ENCODE measurements at places on chromosomes 13 and 19.

- no peak for DNase-seq
Observed at GRCh38 chr13:101640788-101641400, 188.4 kb downstream of the ITGBL1 start.

DNA sequence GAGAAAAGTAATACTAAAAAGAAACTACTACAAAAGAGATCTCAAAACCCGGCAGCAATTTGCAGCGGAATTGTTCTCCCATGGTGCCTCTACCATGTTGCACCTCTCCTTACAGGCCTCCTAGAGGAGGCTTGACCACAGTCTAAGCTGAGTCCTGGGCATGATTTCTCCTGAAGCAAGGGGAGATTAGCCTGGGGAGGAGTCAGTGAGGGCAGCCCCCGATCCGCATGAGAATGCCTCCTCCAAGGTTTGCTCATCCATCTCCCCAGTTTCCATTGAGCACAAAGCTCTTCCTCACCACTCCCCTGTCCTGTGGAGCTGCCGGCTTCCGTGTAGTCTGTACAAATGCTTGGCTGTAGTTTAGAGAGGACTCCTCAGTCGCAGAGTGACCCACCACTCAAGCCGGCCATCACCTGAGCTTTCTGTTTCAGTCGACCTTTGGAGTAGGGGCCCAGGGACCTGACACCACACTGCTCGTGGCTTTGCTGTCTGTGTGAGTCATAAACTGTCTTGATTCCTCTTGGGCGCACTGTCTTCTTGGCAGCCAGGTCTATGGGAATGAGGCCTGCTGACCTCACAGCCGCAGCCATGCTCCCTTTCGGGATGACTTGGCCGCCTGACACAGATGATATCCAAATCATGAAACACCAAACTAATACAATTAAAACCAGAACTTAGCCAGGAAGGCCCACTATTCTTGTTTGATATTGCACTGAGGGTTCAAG, 72.3 kb downstream of the C1QTNF9 start:
- DNase-seq, result no peak

DNA sequence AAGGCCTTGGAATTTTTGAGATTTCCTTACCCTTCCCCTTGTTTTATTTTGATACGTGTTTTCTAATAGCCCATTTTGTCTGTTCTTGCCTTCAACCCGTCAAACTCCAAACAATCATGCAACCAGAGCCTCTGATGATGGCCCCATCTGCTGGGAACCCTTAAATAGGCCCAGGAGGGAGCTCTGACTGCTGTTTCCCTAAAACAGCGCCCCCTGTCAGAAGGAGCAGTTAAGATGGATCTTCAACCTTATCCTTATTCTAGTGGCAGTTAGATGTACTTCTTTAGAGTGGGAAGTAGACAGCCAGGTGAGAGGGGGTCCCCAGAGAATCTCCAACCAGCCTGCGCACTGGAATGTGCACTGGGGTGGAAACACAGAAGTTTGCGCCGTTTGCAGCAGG, 1031.0 kb upstream of the PCDH9 start:
- DNase-seq, result no peak

GRCh38 chr19:40149501-40149900, 41.7 kb upstream of the MAP3K10 start:
- DNase-seq, result no peak

- no peak for DNase-seq
Observed at GRCh38 chr13:79246578-79246949, 159.5 kb downstream of the RBM26 start.

DNA sequence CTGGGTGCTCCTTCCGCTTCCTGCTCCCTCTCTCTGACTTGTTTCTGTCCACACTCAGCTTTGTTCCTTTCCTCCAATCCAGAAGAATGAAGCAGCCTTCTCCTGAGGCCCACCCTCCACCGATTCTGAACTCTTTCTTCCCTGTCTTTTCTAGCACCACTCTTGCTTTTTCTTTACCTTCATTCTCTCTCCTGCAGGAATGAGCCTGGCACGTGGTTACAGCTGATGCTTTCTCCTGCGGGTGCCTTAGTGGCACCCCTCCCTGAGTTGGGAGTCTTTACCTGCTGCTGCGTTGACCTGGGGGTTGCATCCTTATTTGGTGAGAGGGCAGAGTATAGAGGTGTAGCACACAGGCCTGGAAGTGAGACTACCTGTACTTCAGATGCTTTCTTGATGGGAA, 6.2 kb downstream of the UBAC2 start:
- DNase-seq, result no peak

- no peak for DNase-seq
Observed at GRCh38 chr19:47271949-47272348, 2.7 kb upstream of the INAFM1 start.

DNA sequence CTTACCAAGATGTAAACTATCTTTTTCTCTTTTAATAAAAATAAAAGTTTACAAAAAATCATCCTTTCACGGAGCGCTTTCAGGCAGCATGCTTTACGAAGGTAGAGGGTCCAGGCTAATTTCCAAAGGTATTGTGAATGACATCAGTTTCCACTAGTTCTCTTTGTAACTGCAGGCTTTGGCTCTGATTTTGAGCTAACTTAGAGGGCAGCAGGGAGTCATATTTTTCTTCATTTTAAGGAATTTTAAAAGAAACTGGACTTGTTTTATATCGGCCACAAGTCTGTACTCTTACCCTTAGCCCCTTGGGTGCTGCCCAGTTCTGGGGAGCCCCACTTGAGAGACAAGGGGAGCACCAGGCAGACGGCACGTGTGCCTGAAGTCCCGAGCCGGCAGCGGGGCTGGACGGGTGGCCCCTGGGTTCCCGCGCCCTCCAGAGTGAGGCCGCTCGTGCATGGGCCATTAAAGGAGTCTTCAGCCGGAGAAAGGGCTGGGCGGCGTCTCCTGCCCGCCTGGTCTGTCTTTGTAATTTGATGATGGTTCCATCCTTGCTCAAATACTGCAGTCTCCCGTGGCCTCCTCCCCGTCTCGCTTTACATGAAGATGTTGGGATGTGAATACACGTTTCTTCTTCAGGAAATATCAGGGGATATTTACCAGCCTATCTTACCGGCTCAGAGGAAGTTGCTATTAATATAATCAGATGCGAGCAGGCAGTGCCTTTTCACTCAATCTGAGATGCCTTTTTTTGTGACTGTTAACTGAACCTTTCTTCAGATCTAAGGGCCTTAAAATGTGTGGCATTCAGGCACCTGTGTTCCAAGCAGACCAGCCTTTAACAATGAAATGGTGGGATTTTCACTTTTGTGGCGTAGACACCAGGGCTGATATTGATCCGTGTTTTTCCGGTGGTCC, 67.4 kb downstream of the GGACT start:
- DNase-seq, result no peak

- DNase-seq, result no peak
Observed at GRCh38 chr13:101452519-101453485, at the start of gene ITGBL1. ITGBL1 (plus strand) TSS chr13:101452675; CDS start chr13:101452834, 159 bp downstream.

- no peak for DNase-seq
Observed at GRCh38 chr13:29310806-29311205, 284.7 kb downstream of the SLC7A1 start.

GRCh38 chr19:768424-768823, 17.5 kb downstream of the MISP start:
- DNase-seq, result no peak

GRCh38 chr13:64471916-64472315, 2758.2 kb downstream of the PCDH9 start:
- DNase-seq, result no peak

GRCh38 chr19:35436477-35437405, 11.3 kb upstream of the FFAR2 start:
- peak; percentile 4 for DNase-seq

- DNase-seq, result no peak
Observed at GRCh38 chr13:108963846-108964600, 334.6 kb downstream of the MYO16 start.

DNA sequence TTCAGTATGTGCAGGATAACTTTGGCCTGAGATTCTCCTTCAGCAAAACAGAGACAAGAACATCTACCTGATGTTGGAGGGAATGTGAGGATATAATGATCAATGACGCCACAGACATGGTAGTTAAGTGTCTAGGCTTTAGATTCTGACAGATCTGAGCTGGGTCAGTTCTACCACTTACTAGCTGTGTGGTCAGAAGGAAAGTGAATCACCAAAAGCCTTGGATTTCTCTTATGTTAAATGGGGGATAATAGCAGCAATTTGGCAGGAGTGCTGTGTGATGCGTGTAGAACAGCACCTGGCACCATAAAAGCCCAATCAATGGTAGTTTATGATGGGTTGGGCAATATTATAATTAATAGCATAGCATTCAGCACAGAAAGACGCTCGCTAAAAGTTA, 41.7 kb downstream of the RXFP2 start:
- DNase-seq, result no peak

GRCh38 chr13:93425411-93425810, 198.8 kb downstream of the GPC6 start:
- DNase-seq, result no peak

GRCh38 chr19:4638317-4638716, 999 bp upstream of the TNFAIP8L1 start:
- no peak for DNase-seq

GRCh38 chr13:32471187-32471922, 43.4 kb upstream of the N4BP2L1 start:
- DNase-seq, result no peak

DNA sequence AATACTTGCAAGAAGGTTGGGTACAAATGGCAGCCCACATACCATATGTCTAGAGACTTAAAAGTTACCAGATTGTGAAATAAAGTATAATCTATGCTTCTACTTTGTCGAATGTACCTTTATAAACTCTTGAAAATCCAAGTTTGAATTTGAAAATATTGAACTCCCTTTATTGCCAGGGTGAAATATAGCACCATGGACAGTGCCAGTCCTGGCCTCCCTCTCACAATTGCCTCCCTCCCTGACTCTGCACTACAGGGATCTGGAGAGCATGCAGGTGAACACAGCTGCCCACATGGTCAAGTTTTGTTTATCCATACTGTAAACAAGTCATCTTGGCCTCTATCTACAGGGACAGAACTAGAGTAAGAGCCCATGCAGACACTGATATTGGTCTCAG, 394.1 kb upstream of the SLITRK6 start:
- DNase-seq, result no peak

- DNase-seq, result no peak
Observed at GRCh38 chr13:26208287-26208686, 13.8 kb downstream of the RNF6 start.

DNA sequence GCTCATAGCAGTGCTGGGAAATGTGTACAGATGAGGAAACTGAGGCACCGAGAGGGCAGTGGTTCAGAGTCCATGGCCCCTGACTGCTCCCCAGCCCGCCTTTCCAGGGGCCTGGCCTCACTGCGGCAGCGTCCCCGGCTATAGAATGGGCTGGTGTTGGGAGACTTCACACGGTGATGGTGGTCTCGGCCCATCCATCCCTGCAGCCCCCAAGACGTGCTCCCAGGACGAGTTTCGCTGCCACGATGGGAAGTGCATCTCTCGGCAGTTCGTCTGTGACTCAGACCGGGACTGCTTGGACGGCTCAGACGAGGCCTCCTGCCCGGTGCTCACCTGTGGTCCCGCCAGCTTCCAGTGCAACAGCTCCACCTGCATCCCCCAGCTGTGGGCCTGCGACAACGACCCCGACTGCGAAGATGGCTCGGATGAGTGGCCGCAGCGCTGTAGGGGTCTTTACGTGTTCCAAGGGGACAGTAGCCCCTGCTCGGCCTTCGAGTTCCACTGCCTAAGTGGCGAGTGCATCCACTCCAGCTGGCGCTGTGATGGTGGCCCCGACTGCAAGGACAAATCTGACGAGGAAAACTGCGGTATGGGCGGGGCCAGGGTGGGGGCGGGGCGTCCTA, 15.9 kb downstream of the LDLR start:
- DNase-seq, result no peak

DNA sequence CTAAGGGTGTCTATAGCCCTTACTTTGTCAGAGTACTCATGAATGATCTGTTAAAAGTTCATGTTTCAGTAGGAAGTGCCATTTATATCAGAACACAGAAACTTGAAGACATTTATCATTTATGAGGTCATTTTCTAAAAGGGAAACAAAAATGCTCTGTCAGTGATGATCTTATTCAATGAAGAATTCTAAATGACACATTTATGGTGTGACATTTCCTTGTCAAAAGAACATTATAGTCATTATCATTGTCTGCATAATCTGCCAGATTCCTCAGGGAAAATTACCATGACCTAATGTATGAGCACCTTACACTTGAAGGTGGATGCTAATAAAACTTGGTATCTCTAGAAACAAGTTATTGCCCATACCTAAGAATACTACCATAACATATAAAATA, 853.8 kb upstream of the SLITRK6 start:
- no peak for DNase-seq

GRCh38 chr13:24893863-24894262, 129.9 kb downstream of the RNF17 start:
- DNase-seq, result no peak

DNA sequence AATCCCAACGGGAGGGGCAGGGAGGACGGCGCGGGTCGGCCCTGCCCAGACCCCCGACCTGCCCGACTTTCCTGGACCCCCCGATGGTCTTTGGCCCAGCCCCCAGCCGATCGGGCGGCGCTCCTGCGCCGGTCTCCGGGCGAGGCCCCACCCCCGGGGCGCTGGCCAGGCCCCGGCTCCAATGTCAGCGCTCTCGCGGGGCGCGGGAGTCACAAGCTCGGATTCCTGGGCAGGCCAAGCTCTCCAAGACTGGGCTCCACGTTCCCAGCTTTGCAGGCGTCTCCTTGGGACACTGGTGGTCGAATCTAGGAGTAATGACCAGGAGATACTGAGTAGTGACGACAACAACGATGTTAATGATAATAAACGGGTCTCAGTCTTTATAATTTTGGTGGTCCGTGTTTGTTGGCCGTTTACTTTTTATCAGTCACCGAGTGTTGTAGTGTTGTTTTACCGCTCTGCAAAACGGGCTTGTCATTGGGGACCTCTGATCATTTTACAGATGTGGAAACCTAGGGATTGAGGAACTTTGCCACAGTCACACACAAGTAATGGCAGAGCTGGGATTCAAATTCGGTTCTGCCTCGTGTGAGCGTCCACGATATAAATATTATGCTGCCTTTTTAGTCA, 545 bp downstream of the RAD23A start:
- peak; percentile 35 for DNase-seq

- no peak for DNase-seq
Observed at GRCh38 chr13:41407380-41407779, 50.0 kb upstream of the RGCC start.

- peak; percentile 81 for DNase-seq
Observed at GRCh38 chr19:43624933-43625332, 5.5 kb upstream of the ZNF428 start.

GRCh38 chr13:32019612-32020233, 11.9 kb upstream of the FRY start:
- DNase-seq, result peak; percentile 21

DNA sequence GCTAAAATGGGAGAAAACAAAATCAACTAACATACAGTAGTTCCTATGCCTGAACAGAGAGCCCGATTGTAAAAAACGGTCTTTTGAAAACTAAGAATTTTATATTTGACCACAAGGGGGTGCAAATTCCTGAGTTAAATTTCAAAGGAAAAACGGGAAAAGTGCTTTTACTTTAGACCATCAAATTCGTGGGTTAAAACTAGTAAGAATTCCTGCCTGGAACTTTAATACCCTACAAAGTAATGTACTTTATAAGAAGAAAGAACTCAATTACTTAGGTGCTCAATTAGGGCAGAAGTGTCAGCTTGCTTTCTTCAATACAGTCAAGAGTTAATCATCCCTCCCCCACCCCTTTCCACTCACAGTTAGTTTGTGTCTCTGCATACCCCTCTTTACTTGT, 69.8 kb downstream of the KCNRG start:
- no peak for DNase-seq

- no peak for DNase-seq
Observed at GRCh38 chr19:58330458-58330857, 3.7 kb downstream of the ZSCAN22 start.

- no peak for DNase-seq
Observed at GRCh38 chr13:83274679-83275078, 607.6 kb downstream of the SLITRK1 start.

All from activated gamma-delta T cell treated with Interleukin-2 at 50 U/mL for 16 hours (primary cell).